Natural killer cell treated with Interleukin-12 subunit alpha and Interleukin-12 subunit beta and Interleukin-15 and Interleukin-18, amount 100 ng/mL, for 72 hours (primary cell): ENCODE measurements at places on chromosomes 6 and 20.

GRCh38 chr6:39812853-39813533 lies 20.8 kb downstream of the DAAM2 start:
- DNase-seq: no peak

DNA sequence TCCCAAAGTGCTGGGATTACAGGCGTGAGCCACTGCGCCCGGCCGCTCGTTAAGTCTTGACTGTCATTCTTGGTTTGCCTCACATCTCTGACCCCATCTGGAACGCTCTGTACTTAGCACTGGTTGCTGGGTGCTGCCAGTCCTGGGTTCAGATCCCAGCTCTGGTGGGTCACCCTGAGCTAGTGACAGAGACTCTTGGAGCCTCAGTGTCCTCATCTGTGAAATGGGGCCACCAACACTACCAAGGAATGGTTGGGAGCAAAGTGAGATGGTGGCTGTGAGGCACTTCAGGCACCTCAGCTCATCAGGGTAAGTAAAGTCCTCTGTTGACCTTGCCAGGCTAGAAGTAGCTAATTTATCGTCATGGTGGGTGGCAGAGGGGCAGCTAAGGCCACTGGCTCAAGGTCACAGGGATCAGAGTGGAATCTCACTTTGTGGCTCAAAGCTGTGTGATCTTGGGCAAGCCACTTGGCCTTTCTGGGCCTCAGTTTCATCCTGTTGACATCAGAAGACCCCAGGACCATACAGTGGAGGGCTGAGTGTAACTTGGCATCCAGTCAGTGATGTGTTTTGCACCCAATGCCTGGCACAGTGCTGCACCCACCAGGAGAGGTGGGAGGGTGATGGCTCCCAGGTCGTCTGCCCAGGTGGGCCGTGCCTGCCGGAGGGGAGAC lies 46.7 kb downstream of the UBE2V1 start:
- DNase-seq: no peak

DNA sequence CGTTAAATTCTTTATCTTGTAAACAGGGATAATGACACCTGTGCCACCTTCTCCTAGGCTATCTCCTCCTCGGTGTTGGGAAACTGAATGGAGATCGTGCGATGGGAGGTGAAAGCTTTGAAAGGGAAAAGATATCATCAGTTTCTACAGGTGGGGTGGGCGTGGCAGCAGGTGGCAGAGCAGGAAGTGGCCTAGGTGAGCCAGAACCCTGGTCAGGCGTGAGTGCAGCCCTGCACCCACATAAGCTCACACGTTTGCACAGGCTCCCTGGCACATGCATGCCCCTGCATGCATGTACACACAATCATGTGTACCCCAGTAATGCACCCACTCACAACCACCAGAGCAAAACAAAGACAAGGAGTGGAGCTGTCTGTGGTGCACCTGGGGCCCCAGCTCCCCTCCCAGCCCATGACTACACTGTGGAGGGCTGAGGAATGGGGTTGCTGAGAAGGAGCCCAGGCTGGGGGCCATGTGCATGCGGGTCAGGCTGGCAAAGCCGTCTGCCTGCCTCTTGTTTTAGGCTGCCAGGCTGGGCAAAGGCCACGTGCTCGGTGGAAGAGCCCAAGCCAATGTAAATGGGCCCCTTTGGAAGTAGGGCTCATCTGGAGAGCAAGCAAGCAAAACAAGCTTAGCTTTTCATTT lies 61.5 kb downstream of the TFAP2C start:
- DNase-seq: no peak

DNA sequence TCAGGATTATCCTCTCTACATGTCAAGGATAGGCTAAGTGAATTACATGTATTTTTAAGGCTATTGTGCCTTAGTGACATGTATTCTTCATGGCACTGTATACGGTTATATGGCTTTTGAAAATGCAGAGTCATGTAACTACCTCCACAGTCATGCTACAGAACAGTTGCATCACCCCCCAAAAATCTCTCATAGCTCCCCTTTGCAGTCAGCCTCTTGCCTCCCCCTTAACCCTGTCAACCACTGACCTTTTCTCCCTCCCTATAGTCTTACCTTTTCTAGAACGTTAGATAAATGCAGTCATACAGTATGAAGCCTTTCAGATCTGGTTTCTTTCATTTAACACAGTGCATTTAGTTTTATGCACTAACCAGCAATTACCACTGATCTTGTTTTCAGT lies 10.3 kb upstream of the RNF24 start:
- DNase-seq: no peak

- DNase-seq: no peak
Measured at GRCh38 chr20:50446351-50447101, 63.7 kb upstream of the PTPN1 start.

GRCh38 chr20:24537210-24537609 lies 67.8 kb downstream of the SYNDIG1 start:
- no peak for DNase-seq

- no peak for DNase-seq
Measured at GRCh38 chr6:161634916-161635315, 361.1 kb upstream of the AGPAT4 start.

DNA sequence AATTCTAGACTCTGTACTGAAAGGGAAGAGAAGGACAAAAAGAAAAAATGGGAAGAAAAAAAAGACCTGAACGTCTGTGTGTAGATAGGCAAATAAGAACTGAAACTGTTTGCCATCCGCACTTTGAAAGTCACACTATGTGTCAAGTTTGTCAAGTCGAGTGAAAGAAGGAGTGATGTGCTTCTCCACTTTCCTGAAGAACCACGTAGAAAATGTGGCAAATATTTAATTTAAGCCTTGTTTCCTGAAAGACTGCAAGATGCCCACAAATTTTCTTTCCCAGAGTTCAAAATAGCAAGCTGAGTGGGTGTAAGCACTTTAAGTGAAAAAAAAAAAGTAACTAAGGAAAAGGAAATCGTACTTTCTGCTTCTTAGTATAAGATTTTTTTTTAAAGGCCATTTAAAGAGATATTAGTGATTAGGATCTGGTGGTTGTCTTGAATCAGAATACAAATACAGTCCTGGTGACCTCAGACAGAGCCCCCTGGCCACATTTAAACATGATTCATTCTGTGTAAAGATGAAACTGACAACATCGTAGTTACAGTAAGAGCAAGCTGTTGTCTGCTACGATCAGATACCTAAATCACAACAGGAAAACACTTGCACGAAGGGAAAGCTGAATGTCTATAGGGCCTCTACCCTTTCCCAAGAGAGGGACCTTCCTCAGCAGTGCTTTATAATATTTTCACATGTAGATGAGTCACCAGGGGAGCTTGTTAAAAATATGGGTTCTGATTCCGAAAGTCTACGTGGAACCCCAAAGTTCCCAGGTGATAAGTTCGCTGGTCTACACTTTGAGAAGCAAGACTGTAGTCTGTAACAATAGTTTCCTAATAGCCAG lies 102.3 kb downstream of the HIVEP2 start:
- DNase-seq: peak; percentile 74

GRCh38 chr6:138523347-138524210 lies 24.3 kb upstream of the NHSL1 start:
- no peak for DNase-seq

GRCh38 chr6:12288211-12288618 lies 1.9 kb upstream of the EDN1 start:
- DNase-seq: no peak

DNA sequence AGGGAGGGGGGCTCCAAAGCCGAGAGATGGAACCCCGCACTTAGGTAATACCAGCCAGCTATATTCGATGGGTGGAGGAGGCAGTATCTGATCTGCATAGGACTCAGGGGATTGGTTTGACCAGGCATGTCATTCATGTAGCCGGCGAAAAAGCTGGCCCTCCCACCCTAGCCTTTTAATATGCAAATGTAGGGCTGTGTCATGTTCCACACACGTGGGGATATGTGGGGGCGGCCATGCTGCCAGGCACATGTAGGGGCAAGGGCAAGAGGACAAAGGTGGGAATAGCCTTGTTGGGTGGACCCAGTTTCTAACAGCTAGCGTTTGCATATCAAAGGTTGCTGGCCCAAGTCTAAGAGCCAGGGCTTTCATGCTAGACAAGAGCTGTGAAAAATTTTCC lies 39.1 kb upstream of the DDR1 start:
- DNase-seq: no peak

DNA sequence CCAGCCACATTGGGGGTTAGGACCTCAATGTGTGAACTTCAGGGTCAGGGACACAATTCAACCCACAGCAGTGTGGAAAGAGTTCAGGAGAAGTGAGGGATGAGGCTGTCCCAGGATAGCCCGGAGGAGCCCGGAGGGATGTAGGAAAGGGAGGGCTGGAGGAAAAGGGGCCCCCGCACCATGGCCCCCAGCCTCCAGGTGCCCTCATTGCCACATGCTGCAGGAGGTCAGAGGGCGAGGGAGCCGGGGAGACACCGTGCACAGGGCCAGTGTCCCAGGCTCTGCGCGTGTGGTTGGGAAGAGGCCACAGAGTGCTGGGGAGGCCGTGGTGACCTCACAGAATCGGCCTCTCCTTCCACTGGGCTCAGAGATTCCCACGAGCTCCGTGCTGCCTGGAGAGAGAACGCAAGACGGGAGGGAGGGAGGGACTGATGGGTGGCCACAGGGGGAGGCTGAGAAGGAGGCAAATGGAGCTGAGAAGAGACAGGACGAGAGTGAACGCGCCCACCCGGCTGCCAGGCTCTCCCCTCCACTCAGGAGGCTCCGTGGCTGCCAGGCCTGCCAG lies 215.1 kb downstream of the DLL1 start:
- peak; percentile 25 for DNase-seq

DNA sequence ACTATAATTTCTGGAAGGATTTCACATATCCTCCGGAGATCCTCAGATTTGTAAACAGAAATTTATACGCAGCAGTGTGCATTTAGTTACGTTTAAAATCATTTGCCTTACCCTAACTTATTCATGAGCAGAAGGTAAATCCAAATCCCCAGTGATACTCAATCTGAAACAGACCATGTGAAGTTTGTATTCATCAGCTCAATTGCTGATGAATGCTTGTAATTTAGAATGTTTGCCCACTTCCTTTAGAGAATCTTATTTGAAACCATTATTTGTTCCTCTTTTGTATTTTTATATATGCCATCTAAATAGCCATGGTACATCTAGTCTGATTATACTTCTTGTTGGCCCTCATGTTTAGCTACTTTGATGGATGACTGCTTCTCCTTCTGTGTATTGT lies 15.4 kb downstream of the TAAR1 start:
- no peak for DNase-seq

DNA sequence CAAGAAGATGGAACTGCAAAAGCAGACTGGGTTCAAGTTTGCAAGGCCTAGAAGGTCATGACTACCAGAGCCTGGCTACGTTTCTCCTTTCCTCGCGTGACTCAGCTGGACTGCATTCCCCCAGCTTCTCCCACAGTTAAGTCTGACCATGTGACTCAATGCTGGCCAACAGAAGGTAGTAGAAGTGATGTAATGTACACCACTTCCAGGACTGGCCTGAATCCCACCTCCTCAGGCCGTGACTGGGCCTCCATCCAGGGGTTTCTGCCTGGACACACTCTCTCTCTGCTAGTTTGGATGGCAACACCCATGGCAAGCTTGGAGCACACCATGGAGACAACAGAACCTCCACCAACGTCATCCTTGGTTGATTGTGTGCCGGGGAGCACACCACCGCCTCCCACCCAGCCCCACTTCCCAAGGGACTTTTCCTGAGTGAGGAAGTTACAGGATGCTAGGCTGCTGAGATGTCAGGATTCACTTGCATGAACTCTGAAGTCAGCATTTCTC lies 112.0 kb upstream of the CDYL start:
- DNase-seq: no peak

DNA sequence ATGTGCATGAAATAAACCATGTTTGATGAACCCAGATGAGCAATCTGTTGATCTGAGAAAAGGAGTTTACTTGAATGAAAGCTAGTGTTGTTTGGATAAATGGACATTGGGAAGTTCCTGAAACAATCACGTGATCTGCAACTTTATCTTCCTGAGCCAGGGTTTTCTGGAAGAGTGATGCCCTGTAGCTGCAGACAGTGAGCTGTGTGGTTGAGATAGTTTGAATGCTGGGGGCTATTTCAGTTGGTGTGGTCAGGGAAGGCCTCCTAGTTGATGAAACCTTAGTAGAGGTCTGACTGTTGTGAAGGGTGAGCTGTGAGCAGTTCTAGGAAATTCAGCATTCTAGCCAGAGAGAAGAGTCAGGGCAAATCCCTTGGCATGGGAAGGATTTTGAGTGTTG lies 643.7 kb downstream of the UTRN start:
- DNase-seq: no peak

GRCh38 chr6:136307351-136307750 lies 17.7 kb upstream of the BCLAF1 start:
- no peak for DNase-seq

GRCh38 chr6:28251661-28252008 lies 434 bp downstream of the ZKSCAN4 start:
- peak; percentile 62 for DNase-seq

GRCh38 chr6:149453597-149454345 lies 31.0 kb downstream of the ZC3H12D start:
- DNase-seq: no peak

GRCh38 chr6:106794129-106794528 lies 164.8 kb downstream of the QRSL1 start:
- DNase-seq: no peak

DNA sequence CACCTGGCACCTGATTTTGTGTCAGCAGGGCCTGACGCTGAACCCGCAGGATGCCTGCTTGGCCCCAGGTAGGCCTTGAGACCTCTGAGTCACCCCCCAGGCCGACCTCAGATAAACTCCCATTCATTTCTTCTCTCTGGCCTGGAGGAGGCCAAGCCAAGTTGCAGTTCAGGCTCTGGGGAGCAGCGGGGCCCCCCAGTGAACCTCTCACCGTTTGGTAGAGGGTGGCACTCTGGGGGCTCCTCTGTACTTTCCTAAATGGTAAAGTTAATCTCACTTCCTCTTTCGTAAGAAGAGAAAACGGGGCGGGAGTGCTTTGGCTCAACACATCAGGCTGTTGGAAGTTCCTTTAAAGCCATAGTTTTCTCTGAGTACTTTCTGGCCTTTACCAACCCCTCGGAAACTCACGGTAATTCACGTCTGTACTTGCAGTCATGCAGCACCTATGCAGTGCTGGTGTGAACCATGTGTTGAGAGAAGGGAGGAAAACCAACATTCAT lies 2.8 kb downstream of the SIRPA start:
- no peak for DNase-seq

- DNase-seq: no peak
Measured at GRCh38 chr6:129667621-129668020, 42.4 kb downstream of the ARHGAP18 start.

GRCh38 chr6:31776485-31776988 lies 591 bp downstream of the VWA7 start:
- no peak for DNase-seq

GRCh38 chr6:128487746-128488145 lies 32.7 kb downstream of the PTPRK start:
- no peak for DNase-seq

- no peak for DNase-seq
Measured at GRCh38 chr6:125270380-125270779, 31.4 kb downstream of the HDDC2 start.

DNA sequence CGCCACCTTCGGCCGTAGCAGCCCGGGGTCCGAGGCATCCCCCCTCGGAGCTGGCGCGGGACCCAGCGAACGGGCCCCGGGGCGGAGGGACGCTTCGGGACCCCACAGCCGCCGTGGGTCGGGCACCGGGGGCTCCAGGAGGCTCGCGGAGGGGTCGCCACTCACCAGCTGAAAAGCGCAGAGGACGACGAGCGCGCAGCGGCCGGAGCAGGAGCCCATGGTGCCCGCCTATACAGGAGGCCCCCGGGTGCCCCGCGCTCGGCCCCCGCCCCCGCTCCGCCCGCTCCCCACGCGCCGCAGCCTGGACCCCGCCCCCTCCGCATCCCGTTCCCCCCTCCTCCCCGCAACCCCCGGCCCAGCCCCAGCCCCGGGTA lies at the start of gene NKAIN4:
NKAIN4 (minus strand) TSS at position 232 of the 374 bp plus-strand sequence; CDS start at position 219, 13 bp downstream.
- DNase-seq: no peak
